ENCODE measurements at places on chromosomes 5 and 9. TPM values are rescaled to one million over a fixed set of nuclear protein-coding genes. Genes with fewer than 3 reads are reported as not detected.
A peak's percentile ranks its signal among the peaks of the same experiment; 100 is the strongest.

- H3K27ac ChIP-seq: peak overlapping the region; percentile 43
- peaks cover 27% of the 10 kb centered on the region for H3K27me3 ChIP-seq
- peak overlapping the region; percentile 86 for H3K4me3 ChIP-seq
- DNase-seq: no peak
- H3K4me1 ChIP-seq: peaks cover 77% of the 10 kb centered on the region
These were observed 3.4 kb downstream of the S1PR3 start for GRCh38 chr9:88994469-88995199.

The TIMD4 gene
- not detected for total RNA-seq

DNA sequence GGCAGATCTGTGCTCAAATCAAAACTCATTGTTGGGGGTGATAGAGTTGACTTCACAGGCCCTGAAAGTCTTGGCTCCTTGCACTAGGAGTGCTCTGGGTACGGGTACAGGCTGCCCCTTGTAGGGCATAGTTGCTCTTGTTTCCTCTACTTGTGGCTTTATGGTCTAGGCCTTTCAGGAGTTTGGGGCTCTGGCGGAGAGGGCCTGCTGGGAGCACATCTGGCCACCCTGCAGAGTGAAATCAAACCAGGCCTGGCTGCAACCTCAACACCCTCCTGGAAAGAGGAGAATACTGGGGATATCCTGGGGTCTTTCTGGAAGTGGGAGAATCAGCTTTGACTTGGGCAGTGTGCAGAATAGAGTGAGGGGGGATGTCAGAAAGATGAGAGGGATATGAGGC, 1.5 kb downstream of the TGFBI start:
- H3K4me1 ChIP-seq: peaks cover 97% of the 10 kb centered on the region
- H3K36me3 ChIP-seq: peaks cover 15% of the 10 kb centered on the region
- no peak for DNase-seq
- H3K27ac ChIP-seq: peak overlapping the region; percentile 93

DNA sequence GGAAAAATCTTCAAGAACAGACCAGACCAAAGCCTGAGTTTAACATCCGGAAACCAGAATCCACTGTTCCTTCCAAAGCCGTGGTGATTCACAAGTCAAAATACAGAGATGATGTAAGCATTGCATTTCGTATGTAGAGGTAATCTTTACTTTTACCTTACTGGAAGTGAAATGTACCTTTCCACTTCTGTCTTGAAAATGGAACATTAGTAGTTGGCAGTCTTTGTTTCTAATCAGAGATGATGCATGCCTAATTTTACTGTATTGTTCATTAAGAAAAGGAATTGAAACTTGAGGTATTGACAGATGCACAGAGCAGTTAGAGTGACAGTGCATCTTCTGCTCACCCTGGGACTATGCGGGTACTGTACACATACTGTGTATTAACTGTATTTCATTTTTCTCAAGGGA, 34.6 kb downstream of the HABP4 start:
- H3K36me3 ChIP-seq: peaks cover 26% of the 10 kb centered on the region
- H3K27me3 ChIP-seq: no peaks in the 10 kb centered on the region
- no peak overlapping the region for H3K27ac ChIP-seq
- no peak for DNase-seq

The FOXD4L6 gene
- total RNA-seq: not detected

DNA sequence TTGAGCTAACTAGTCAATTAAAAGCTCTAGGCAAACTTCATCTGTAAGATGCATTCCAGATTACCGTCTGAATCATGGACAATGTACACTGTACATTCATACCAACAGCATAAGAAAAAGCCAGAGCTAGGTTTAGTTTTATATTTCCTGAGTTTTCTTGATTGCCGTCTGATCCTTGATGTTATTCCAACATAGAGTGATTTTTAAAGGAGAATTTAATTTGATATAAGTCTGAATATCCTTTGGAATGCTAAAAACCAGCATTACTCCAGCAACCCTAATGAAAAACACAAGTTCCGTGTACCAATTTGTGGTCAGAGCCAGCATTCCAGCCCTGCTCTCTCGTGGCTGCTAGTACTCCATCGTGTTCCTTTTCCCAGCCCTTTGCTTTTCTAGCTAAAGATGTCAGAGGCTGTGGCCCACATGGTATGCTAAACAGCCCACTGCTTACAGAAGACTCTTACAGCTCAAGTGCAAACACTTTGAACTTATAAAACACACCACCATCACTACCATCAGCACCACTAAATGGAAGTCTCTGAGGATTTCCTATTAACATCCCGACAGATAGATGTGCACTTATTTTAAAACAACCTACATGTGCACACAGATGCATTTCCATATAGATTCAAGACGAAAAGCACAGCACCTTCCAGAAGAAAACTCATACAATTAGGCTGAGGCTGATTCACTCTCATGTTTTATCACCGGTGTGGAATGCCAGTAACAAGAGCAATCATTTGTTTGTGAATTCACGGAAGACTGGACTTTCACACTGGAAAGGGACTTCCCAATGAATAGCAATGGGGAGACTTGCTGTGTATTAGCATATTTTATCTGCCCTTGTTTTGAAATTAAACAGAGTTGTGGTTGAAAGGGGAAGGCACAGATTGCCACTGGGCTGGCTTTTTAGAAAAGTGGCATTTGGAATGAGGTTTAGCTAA, 246.9 kb upstream of the GAS1 start:
- no peaks in the 10 kb centered on the region for H3K36me3 ChIP-seq
- H3K27ac ChIP-seq: no peak overlapping the region
- peaks cover 39% of the 10 kb centered on the region for H3K27me3 ChIP-seq
- H3K4me3 ChIP-seq: no peak overlapping the region

DNA sequence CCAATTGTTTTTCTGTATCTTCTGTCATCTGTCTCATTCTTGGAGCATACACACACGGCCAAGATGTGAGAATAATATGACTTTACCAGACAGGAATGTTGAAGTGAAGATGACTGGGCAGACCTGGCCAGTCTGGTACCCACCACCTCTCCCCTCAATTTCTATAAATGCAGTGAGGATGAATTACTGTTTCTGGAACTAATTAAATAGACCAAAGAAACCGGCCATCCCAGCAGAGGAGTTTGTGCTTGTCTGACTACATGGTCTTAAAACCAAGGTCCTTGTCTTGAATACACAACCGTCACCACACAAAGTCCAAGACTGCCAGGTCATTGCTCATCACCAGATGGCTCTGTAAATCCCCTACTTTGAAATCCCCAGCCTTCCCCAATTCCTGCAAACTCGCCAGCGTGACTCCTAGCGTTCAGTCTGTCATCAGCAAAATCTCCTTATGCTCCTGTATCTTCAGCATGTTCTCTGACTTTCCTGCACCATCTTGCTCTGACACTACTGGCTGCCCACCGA, 147.2 kb downstream of the PDE4D start:
- DNase-seq: no peak
- no peak overlapping the region for H3K4me3 ChIP-seq
- no peaks in the 10 kb centered on the region for H3K27me3 ChIP-seq
- no peak overlapping the region for H3K27ac ChIP-seq

GRCh38 chr5:58775701-58776262, 192.9 kb downstream of the RAB3C start:
- H3K4me3 ChIP-seq: no peak overlapping the region
- no peaks in the 10 kb centered on the region for H3K36me3 ChIP-seq
- H3K4me1 ChIP-seq: peaks cover 6% of the 10 kb centered on the region
- DNase-seq: no peak

DNA sequence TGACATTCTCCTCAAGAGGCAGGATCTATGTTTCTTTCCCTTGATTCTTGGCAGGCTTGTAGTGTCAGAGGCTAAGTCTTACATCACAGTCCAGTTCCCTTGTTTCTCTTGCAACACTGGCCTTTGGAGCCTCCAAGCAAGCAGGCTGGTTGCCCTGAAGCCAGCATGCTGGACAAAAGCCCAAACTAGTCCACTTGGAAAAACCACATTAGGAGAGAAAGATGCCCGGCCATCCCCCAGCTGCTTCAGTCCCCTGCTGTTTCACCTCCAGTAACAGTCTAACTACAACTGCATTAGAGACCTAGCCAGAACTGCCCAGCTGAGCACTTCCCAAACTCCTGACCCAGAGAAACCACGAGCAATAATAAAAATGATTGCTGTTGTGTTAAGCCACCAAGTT, 87.6 kb downstream of the ADAMTS6 start:
- peak; percentile 35 for DNase-seq
- no peak overlapping the region for H3K4me3 ChIP-seq
- no peaks in the 10 kb centered on the region for H3K27me3 ChIP-seq
- no peaks in the 10 kb centered on the region for H3K36me3 ChIP-seq
- H3K4me1 ChIP-seq: peaks cover 23% of the 10 kb centered on the region

The PCDHAC1 gene
- total RNA-seq: not detected

GRCh38 chr9:24793787-24794186, 248.1 kb upstream of the IZUMO3 start:
- no peak overlapping the region for H3K4me3 ChIP-seq
- H3K36me3 ChIP-seq: no peaks in the 10 kb centered on the region
- no peak for DNase-seq
- no peaks in the 10 kb centered on the region for H3K27me3 ChIP-seq

DNA sequence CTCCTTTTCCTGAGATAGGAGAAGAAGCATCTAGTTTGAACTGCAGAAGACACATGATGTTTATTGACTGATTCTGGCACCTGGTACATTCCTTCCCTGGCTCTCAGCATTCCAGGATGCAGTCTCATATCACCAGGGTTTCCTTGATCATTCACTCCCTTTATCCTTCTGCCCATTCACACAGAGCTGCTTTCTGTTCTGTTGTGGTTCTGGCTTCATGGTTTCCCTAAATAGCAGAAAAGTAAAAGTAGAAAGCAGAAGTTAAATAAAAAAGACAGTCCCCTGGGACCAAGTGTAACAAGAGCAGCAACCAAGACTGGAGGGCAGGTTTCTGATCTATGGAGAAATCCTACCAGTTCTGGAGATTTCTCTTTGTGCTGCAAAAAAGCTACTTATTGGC, 3.2 kb downstream of the IFNA8 start:
- no peak overlapping the region for H3K27ac ChIP-seq
- H3K27me3 ChIP-seq: peaks cover 35% of the 10 kb centered on the region
- DNase-seq: no peak
- H3K4me3 ChIP-seq: no peak overlapping the region
- no peaks in the 10 kb centered on the region for H3K36me3 ChIP-seq

The SOWAHA gene
- not detected for total RNA-seq

- no peaks in the 10 kb centered on the region for H3K27me3 ChIP-seq
- H3K4me1 ChIP-seq: peaks cover 28% of the 10 kb centered on the region
- no peak for DNase-seq
- H3K27ac ChIP-seq: no peak overlapping the region
These were observed 1.5 kb upstream of the DEPDC1B start for GRCh38 chr5:60701321-60701968.

DNA sequence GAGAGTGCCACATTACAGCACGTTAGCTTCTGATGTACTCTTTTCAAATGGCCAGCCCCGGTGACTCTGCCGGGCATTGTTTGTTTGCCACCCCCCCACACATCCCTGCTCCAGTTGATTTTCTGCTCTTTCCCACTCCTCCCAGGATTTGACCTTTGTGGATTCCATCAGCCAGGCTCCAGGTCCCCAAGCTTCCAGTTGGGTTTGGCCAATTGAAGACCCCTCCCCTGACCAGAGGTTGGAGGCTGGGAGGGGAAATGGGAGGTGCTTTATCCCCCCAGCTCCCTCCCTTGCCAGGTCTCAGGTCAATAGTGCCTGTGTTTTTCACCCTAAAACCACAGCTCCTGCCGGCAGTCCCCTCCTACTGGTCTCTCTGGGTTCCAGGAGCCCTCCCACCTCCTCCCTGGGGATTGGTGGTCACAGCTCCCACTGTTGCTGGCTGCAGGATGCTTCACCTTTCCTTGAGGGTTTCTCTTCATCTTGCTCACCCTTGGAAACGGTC, 34.9 kb downstream of the IRF1 start:
- no peak overlapping the region for H3K4me3 ChIP-seq
- H3K4me1 ChIP-seq: peaks cover 65% of the 10 kb centered on the region
- peak overlapping the region; percentile 77 for H3K27ac ChIP-seq
- no peaks in the 10 kb centered on the region for H3K27me3 ChIP-seq

DNA sequence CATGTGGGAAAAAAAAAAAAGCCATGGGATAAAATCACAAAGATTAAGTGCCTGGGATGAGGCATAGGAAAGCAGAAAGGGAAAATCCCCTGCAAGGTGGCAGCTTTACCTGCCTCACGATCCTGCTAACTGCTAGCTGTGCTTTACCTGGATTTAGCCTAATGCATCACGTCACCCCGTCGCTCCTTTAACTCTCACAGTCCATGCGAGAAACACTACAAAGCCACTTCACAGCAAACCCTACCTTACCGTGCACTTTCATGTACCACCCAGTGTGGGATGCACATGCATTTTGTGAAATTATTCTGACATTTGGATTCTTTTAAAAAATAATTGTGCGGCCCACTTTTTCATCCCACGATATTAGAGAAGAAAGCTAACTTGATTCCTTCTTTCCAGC, 31.0 kb downstream of the ATPSCKMT start:
- no peaks in the 10 kb centered on the region for H3K27me3 ChIP-seq
- no peaks in the 10 kb centered on the region for H3K4me1 ChIP-seq
- H3K27ac ChIP-seq: no peak overlapping the region

The DAB2IP gene
- 50.7 TPM for total RNA-seq

The DBH gene
- total RNA-seq: not detected

DNA sequence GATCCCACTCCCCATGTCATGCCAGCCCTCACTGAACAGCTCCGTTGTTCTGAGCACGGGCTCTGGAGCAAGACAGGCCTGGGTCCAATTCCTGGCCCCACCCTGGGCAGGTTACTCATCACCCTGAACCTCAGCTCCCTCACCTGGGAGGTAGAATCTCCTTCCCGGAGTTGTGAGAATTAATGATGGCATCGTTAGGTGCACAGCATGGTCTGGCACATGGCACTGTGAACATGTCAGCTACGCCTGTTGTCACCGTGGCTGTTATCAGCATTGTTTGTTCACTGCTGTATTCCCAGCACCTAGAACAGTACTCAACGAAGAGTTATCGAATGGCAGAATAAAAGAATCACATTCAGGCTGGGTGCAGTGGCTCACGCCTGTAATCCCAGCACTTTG, 43.0 kb downstream of the LRSAM1 start:
- H3K27ac ChIP-seq: peak overlapping the region; percentile 94
- H3K4me3 ChIP-seq: peak overlapping the region; percentile 21
- H3K27me3 ChIP-seq: no peaks in the 10 kb centered on the region
- no peak for DNase-seq
- H3K4me1 ChIP-seq: peaks cover 38% of the 10 kb centered on the region

DNA sequence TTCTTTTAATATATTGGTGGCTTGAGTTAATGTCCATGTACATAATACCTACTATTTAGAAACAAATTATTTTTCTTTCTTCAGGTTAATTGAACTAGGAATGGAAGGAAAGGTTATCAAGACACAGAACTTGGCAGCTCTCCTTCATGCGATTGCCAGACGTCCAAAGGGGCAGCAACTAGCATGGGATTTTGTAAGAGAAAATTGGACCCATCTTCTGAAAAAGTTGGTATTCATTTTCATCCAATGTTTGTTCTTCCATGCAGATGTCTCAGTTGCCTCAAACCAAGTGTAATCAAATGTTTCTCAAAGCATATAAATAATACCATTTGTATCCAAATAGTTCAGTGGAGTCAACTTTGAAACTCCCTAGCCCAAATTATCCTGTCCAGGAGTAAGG, 22.6 kb upstream of the LNPEP start:
- H3K4me3 ChIP-seq: no peak overlapping the region
- H3K27ac ChIP-seq: no peak overlapping the region
- no peaks in the 10 kb centered on the region for H3K27me3 ChIP-seq
- H3K4me1 ChIP-seq: no peaks in the 10 kb centered on the region
- peaks cover 54% of the 10 kb centered on the region for H3K36me3 ChIP-seq
